ENCODE measurements at places on chromosomes 4 and X. TPM values are rescaled to one million over a fixed set of nuclear protein-coding genes. Genes with fewer than 3 reads are reported as not detected.

BTC gene
- total RNA-seq: not detected

ARMCX2 gene
- 55.2 TPM for total RNA-seq

CXorf49 gene
- total RNA-seq: not detected

TLR7 gene
- not detected for total RNA-seq

SPOCK3 gene
- total RNA-seq: 0.09 TPM

TSPAN5 gene
- 37.4 TPM for total RNA-seq

PDCL2 gene
- not detected for total RNA-seq

F9 gene
- total RNA-seq: not detected

SMC1A gene
- total RNA-seq: 17.3 TPM

TREX2 gene
- 2.8 TPM for total RNA-seq

LPAR4 gene
- 0.09 TPM for total RNA-seq

DHX15 gene
- total RNA-seq: 153 TPM

TCEAL7 gene
- total RNA-seq: 0.72 TPM

KLF8 gene
- 0.09 TPM for total RNA-seq

TMSB15C gene
- 3.6 TPM for total RNA-seq

ADGRA3 gene
- 22.1 TPM for total RNA-seq

INTU gene
- 2.5 TPM for total RNA-seq

ANK2 gene
- total RNA-seq: 1.5 TPM

CLDN22 gene
- not detected for total RNA-seq

IGFBP7 gene
- 483 TPM for total RNA-seq

CYBB gene
- not detected for total RNA-seq

DGAT2L6 gene
- not detected for total RNA-seq

PLAC8 gene
- 0.09 TPM for total RNA-seq

RNF212 gene
- total RNA-seq: 0.09 TPM

IQCM gene
- total RNA-seq: not detected

ATXN3L gene
- not detected for total RNA-seq

COL25A1 gene
- 4.6 TPM for total RNA-seq

MSANTD1 gene
- total RNA-seq: 0.27 TPM

C4orf36 gene
- not detected for total RNA-seq

GDI1 gene
- total RNA-seq: 110 TPM

PF4V1 gene
- not detected for total RNA-seq

OTUD4 gene
- 26.1 TPM for total RNA-seq

NEXMIF gene
- total RNA-seq: not detected

LUZP4 gene
- not detected for total RNA-seq

CT83 gene
- not detected for total RNA-seq

IL2RG gene
- total RNA-seq: not detected
